ENCODE measurements at places on chromosomes 2 and 18.
A peak's percentile ranks its signal among the peaks of the same experiment; 100 is the strongest.

DNA sequence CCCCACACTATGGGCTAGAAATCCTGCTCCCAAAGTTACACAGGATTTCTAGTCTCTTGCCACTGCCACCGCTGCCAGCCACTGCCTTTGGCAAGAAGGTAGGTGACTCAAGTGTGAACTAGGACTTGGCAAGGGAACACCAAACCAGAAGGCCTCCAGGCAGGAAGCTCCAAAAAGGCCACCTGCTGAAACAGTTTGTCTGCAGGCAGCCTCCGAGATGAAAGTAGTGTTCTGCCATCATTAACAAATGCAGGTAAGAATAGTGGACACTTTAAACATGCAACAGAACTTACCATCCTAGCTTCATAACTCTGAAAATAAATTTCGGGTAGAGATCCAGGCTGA is 3.9 kb downstream of the ANKRD44 start:
- peak; percentile 37 for DNase-seq

- peak; percentile 27 for DNase-seq
These were observed at the start of gene MTA3 for GRCh38 chr2:42568401-42569115. Gene MTA3 (plus strand): TSS chr2:42568632. CDS start chr2:42568746, 114 bp downstream.

DNA sequence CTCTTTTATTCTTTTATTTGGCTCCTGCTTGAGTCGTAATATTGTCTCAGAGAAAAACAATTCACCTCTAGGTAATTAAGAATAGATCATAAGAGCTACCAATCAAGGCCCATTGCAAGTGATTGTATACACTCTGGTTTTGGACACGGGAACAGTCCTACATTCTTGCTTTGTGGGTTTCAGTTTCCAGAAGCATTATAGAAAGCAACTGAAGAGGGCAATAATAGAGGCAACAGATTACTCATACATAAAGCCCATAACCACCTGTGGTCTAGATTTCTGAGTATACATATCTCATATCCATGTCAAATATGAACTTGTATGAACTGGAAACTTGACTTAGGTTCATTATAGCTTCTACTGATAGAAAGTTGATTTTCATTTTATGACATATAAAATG is 65.4 kb downstream of the DIS3L2 start:
- DNase-seq, result no peak

GRCh38 chr2:16104949-16105668 is 164.8 kb downstream of the MYCN start:
- no peak for DNase-seq

Measured in T-helper 22 cell (primary cell).